Stimulated activated naive CD4-positive, alpha-beta T cell treated with Interleukin-2 at 50 U/mL for 16 hours (primary cell): ENCODE measurements at places on chromosomes 6 and 20.
A peak's percentile ranks its signal among the peaks of the same experiment; 100 is the strongest.

DNA sequence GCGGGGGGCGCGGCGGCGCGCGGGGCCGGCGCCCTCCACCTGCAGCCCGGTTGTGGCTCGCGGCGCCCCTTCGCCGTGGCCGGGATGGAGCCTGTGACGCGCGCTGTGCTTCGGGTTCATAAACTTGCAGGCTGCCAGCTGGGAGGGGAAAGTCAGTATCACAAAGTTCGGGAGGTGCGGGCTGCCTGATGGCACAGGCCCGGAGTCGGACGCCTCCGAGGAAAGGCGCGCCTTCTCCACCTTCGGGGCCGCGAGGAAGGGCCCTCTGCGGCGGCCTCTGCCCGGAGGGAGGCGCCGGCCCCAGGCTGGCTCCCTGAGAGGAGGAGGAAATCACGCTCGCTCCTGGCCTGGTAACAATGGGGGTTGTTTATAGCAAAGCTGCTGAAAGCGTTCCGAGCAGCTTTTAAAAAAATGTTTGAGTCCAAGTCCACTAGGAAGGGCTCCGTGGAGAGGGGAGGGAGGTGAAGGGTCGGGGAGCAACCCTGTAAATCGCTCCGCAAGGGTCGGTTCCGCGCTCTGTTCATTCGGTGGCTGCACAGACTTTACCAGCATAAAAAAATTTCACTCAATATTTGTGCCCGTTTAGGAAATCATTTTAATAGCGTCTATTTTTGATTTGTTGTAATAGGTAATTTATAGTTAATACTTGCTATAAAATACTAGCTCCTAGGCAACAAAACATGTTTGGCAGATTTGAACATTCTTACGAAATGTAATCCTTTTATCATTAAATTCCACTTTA, 1.0 kb downstream of the AFDN start:
- peak; percentile 10 for DNase-seq

DNA sequence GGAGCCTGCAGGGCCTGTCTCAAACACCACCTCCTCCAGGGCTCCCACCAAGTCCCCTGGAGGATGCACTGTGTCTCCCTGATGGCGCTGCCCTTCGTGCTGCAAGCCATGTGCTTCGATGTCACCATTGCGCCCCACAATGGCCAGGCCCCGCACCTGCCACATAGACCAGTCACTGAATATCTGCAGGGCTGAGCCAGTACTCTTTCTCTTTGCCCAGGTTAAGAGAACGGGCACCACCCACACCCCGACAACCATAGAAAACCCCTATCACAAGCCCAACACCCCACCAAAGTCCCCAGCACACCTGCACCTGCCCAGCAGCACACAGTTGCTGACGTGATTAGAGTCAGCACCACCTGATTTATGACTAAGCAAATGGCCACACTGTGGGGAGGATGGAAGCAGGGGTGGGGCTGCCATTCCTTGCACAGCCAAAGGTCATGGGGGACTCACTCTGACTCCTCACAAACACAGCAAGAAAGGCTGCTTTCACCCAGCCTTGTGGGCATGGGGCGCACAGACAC, 104.3 kb downstream of the SLC23A2 start:
- DNase-seq: no peak

DNA sequence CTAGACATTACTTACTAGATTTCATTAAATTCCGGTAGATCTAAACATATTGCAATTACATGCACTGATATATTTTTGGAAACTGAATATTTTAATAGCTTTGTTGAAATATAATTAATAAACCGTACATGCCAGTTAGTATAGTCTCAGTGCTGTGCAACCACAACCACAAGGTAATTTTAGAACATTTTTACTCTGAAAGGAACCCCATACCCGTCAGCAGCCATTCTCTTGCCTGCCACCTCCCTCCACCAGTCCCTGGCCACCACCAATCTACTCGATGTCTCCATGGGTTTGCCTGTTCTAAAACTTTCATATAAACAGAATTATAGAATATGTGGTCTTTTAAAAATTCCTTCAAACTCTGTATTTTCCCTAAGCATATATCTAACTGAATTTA, 293.9 kb downstream of the THBS2 start:
- DNase-seq: no peak

DNA sequence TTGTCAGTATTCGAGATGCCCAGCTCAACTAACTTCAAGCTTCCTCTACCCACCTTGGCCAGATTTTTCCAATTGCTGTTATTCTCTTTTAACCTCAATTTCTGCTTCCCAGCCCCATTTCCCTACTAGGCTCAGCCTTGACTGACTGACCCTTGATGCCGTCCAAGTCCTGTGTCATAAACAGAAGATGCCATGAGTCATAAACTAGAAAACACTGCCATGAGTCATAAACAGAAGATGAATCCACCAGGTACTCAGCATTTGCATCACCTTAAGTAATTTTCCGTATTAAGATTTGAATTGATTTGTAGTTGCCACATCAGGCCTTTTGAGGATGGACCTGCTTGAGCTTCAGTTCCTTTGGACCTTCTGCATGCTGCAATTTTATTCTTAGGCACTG, 123.8 kb downstream of the FAM83B start:
- no peak for DNase-seq

GRCh38 chr6:44332585-44332984, 9.9 kb upstream of the SPATS1 start:
- DNase-seq: no peak

GRCh38 chr20:49393803-49394202, 88.7 kb downstream of the KCNB1 start:
- DNase-seq: no peak

DNA sequence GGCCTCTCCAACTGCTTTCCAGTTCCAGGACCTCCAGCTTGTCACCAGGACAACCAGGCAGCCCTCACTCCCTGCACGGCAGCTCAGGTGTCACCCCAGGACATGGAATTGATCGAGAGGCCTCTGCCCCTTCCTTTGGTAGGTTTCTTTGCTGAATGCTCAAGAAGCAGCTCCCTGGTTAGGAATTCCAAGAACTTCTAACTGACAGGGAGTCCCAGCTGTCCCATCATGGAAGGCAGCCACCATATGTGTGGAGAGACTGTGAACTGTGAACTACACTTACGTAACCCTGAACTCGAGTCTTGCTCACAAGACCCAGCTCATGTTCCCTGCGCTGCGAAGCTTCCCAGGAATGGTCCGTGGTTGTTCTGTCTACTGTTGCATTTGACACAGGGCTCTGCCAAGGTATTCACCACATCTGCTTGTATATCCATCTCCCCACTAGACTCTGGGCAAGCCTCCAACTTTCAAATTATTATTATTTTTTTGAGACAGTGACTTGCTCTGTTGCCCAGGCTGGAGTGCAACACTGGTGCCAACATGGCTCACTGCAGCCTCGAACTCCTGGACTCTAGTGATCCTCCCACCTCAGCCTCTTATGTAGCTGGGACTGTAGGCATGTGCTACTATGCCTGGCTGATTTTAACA, 35.7 kb downstream of the MGME1 start:
- DNase-seq: no peak

GRCh38 chr20:4304601-4305000, 289.2 kb upstream of the RNF24 start:
- DNase-seq: no peak

GRCh38 chr20:24633026-24633425, 163.6 kb downstream of the SYNDIG1 start:
- no peak for DNase-seq

GRCh38 chr6:127475135-127475822, 16.1 kb upstream of the KIAA0408 start:
- peak; percentile 1 for DNase-seq

DNA sequence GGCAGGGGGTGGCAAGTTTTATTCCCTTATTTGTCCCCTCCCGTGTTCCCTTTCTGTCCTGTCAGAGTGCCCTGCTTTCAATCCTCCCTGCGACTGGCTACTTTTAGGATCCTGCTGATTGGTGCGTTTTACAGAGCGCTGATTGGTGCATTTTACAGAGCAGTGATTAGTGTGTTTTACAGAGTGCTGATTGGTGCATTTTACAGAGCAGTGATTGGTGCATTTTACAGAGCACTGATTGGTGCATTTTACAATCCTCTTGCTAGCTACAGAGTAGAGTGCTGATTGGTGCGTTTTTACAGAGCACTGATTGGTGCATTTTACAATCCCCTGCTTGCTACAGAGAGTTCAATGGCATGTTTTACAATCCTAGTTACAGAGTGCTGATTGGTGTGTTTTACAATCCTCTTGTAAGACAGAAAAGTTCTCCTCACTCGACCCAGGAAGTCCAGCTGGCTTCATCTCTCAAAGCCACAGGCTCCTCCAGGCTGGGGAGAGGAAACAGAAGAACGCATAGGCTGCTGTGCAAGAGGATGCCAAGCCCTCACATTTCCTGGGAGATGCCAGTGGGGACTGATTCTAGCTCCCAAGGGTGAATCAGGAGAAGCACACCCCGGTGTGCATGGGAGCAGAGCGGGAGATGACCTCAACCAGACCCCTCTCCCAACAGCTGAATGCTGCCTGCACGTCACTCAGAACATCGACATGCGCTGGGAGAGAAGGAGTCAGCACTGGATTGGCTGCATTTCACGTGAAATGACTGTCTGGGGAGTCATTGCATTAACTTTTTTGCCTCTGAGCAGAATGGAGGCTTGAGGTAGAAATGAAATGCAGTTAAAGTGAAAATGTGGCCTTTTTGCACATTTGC, 48.3 kb upstream of the SLC22A23 start:
- DNase-seq: no peak

- DNase-seq: no peak
These were observed 103.1 kb upstream of the POPDC3 start for GRCh38 chr6:105282631-105283585.

- DNase-seq: no peak
These were observed 140.1 kb upstream of the LRFN2 start for GRCh38 chr6:40727271-40727670.

GRCh38 chr20:2840138-2840966, at the start of the genes PCED1A and VPS16:
TSS of gene PCED1A (minus strand) at chr20:2840655. CDS start at chr20:2839912, 743 bp downstream.
TSS of gene VPS16 (plus strand) at chr20:2840745. CDS start at chr20:2840775, 30 bp downstream.
- peak; percentile 87 for DNase-seq

- no peak for DNase-seq
These were observed 2.3 kb downstream of the BMP7 start for GRCh38 chr20:57263801-57264792.

- no peak for DNase-seq
These were observed 84.6 kb downstream of the TXNDC5 start for GRCh38 chr6:7825986-7826385.

DNA sequence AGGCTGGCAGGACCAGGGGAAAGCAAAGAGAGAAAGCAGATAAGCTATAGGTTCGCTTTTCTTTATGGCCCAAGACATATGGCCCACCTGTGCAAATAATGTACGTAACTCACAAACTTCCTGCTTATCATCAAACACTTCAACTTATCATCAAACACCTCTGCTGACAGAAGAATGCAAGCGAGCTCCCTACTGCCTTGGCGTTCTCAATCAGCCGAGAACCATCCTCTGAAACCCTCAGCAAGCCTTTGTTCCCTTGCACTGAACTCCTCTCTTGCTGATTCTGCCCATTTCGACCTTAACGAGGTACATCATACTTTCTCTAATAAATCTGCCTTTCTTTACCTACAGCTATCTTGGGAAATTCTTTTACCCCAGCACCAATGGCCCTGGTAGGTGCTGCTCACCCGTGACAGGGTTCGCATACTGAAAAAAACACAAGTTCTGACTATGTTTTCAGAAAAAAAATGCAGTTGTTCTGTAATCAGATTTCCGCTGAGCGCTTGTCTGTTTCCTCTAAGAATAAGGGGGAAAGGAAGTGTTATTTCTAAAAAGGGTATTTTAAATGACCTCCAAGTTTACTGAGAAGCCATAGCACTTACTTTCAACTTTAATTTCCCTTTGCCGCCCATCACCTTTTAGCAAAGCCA, 28.3 kb downstream of the SERPINB6 start:
- DNase-seq: no peak

- DNase-seq: no peak
These were observed 26.6 kb downstream of the GLP1R start for GRCh38 chr6:39075010-39075686.

DNA sequence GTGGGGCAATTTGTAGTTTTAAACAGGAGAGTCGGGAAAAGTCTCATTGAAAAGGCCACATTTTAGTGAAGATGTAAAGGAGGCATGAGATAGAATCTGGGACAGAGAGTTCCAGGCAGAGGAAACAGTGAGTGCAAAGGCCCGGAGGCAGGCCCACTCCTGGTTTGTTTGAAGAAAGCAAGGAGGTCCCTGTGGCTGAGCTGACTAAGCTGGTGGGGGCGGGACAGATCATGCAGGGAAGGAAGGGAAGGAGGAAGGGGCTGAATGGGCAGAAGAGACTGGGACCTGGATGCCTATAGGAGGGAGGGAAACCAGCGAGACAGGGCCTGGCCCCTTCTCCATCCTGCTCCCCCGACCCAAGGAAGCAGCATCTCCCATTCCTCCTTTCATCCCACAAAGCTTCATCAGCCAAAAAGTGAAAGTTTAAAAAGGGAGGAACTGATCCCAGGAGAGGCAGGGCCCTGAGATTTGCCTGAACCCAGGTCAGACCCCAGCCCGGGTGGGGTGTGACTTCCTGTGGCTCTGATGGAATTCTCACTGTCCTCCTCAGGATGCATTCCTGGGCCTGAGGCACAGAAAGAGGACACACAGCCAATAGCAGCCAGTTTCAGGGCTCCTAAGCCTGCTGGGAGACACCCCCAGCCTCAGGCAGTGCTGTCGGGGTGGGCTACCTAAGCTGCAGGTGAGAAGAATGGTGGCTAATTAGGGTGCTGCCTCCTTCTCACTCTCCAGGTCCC, 54.2 kb upstream of the SIRPA start:
- no peak for DNase-seq

DNA sequence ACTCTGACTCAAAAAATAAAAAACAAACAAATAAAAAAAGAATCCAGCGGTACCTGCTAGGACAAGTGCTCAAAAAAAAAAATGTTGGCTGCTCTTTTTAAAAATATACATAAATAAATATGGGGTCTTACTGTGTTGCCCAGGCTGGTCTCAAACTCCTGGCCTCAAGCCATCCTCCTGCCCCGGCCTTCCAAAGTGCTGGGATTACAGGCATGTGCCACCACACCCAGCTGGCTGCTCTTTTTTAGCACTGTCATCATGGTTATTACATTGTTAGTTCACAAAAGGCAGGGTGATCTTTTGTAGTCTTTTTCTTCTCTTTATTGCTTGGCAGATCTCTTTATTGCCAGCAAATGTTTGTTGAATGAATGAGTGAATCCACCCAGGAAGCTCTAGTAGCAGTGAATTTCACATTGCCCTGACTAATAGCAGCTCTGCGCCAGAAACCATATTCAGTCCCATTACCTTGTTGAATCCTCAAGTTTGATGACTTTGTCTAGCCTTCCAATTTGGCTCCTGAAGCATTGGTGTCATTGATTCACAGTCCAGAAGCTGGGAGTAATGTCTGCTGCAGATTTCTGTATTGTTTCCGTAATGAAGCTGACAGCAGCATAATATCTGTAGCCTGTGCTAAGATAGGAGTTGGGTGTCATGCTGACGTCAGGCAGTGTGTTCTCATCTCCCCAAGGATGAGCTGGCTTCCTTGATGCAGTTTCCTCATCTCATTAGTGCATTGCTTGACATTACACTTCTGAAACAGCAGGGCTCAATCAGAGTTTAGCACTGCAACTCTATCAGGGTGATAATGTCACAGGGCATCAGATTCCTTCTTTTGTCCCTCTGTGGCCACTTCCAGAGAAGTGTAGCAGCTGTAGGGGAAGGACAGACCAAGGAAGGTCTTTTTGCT, 84.9 kb upstream of the TGM3 start:
- DNase-seq: no peak

- DNase-seq: no peak
These were observed 143.6 kb downstream of the DST start for GRCh38 chr6:56499095-56499494.

- DNase-seq: no peak
These were observed 175.5 kb downstream of the RFPL4B start for GRCh38 chr6:112522587-112522986.

- DNase-seq: peak; percentile 56
These were observed 1.4 kb upstream of the HIVEP1 start for GRCh38 chr6:12010635-12011275.
